Tracheal epithelial cell (primary cell): ENCODE measurements at places on chromosomes 4 and X. TPM values are rescaled to one million over a fixed set of nuclear protein-coding genes. Genes with fewer than 3 reads are reported as not detected.

The NSUN7 gene
- 2.1 and 8.9 TPM in 2 replicates for total RNA-seq

The RAI2 gene
- not detected in 2 replicates for total RNA-seq

The SUPT20HL2 gene
- total RNA-seq: under 0.01 TPM in 1 of 2 replicates, not detected in the other

The KDR gene
- 0.43 and 1.2 TPM in 2 replicates for total RNA-seq

The ZNF630 gene
- 1.2 and 3.0 TPM in 2 replicates for total RNA-seq

The PDZD11 gene
- total RNA-seq: 21.1 and 39.3 TPM in 2 replicates

The GLOD5 gene
- not detected in 2 replicates for total RNA-seq

The TRIM2 gene
- total RNA-seq: 14.5 and 23.1 TPM in 2 replicates

The MAGEB10 gene
- not detected in 2 replicates for total RNA-seq
